ENCODE measurements at places on chromosomes 4 and X.

DNA sequence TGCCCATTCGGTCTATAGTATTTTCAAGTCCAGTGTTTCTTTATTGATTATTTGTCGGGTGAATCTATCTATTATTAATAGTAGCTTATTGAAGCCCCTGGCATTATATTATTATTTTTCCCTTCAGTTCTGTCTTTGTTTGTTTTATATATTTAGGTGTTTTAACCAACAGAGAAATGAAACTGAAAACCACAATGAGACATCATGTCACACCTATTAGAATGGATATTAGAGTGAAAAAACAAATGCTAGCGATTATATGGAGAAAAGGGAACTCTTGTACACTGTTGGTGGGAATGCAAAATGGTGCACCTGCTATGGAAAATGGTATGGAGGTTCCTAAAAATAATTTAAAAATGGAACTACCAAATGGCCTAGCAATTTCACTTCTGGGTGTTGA lies 272.5 kb downstream of the ADAM29 start:
- DNase-seq: no peak

- no peak for DNase-seq
Measured at GRCh38 chrX:153773741-153774575, 6.9 kb upstream of the SRPK3 start.

GRCh38 chrX:40945361-40945713 lies 139.9 kb upstream of the USP9X start:
- no peak for DNase-seq

DNA sequence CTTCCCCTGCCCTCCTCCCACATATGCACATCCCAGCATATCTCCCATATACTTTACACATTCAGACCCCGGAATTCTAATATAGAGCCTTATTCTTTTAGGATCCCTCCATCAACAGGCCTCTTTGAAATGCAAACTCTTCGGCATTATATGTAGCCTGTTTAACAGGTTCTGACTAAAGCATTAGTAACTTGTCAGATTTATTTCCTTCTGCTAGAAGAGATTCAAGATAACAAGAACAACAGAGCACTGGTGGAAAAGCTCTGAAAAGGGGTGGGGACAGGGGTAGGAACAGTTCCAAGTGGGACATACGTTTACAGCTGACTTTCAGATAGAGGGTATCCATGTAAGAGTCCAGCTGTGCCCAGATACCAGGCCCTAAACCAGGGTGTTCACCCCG lies 31.7 kb upstream of the PRPS1 start:
- DNase-seq: no peak

- DNase-seq: no peak
Measured at GRCh38 chr4:186942758-186943377, 219.2 kb upstream of the FAT1 start.

- DNase-seq: no peak
Measured at GRCh38 chr4:105193536-105193935, 46.9 kb downstream of the TET2 start.

DNA sequence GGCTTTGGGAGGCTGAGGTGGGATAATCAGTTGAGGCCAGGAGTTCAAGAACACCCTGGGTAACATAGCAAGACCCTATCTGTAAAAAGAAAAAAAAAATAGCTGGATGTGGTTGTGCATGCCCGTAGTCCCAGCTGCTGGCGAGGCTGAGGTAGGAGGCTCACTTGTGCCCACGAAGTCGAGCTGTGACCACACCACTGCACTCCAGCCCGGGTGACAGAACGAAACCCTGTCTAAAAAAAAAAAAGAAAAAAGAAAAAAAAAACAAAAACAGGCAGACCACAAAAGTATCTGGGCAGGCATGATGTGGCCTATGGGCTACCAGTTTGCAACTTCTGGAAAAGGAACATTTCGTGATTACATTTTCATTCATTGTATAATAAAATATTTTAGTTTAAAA lies 38.1 kb upstream of the RASGEF1B start:
- DNase-seq: no peak

- no peak for DNase-seq
Measured at GRCh38 chr4:100945789-100946188, 401.5 kb downstream of the PPP3CA start.

GRCh38 chrX:71253253-71254091 lies 468 bp downstream of the ZMYM3 start:
- no peak for DNase-seq

DNA sequence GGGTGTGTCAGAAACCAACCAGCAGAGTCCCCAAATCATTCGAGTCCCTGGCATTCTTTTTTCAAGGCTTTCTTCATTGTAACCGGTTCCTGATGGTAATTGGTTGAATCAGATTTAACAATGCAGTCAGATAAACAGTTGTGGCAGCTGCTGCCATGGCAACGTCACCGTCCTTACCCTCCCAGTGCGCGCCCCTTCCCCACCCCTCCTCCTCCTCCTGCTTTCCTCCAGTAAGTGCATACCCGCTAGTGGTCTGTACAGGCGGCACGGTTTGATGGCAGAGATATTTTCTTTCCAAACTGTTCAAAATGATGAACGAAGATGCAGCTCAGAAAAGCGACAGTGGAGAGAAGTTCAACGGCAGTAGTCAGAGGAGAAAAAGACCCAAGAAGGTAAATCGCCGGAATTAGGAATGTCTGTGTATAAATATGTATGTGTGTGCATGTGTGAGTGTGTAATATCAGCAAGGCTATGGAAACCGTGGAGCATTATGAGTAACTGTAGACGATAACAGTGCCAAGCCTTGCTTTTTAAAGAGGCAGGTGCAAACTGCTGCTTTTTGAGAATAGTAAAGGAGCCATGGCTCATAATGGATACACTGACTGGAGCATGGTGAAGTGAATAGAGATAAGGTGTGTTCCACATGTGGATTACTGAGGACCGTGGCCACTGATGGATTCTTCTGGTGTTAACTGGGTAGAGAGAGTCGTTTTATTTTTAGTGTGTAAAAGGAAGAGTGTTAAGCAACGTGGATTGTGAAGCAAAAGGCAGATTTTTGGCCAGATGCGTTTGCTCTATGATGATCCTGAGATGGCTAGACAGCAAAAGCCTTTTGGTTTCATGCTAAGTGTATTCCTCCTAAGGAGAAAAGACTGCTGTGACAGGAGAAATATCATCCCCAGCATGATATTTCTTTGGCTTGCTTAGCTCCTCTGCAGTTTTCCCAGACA lies at the start of gene ANK2:
ANK2 (plus strand) TSS at position 233 of the 950 bp plus-strand sequence; CDS start at position 309, 76 bp downstream.
- no peak for DNase-seq

- DNase-seq: no peak
Measured at GRCh38 chr4:127957105-127957504, 7.9 kb downstream of the MFSD8 start.
